Left ventricle myocardium superior (tissue), 1 donor: ENCODE measurements at places on chromosomes 4 and X.

GRCh38 chr4:99653916-99654315 is 3.7 kb downstream of the C4orf54 start:
- DNase-seq, result no peak

DNA sequence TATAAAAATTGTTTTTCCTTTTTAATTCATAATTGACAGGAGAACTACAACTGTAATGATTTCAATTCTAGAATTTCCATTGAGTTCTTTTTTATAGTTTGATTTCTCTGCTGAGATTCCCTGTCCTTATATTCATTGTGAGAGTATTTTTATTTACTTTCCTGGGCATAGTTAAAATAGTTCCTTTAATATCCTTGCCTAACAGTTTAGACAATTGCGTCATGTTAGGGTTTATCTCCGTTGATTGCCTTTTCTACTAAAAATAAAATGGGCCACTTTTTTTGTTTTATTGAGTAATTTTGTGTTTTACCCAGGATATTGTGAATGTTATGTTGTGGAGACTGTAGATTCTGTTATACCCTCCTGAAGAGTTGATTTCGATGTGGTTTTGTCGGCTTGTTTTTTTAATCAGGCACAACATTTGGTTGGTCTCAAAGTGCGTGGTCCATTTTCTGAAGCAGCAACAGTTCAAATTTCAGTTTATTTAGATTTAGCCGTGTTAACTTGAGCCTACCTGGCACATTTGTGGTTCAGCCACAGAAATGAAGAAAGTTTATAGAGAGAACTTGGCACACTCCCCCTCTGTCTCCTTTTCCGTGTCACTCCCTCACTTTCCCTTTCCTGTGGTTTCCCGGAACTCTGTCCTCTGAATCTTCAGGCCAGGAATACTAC is 16.0 kb upstream of the PRRG1 start:
- DNase-seq, result no peak

DNA sequence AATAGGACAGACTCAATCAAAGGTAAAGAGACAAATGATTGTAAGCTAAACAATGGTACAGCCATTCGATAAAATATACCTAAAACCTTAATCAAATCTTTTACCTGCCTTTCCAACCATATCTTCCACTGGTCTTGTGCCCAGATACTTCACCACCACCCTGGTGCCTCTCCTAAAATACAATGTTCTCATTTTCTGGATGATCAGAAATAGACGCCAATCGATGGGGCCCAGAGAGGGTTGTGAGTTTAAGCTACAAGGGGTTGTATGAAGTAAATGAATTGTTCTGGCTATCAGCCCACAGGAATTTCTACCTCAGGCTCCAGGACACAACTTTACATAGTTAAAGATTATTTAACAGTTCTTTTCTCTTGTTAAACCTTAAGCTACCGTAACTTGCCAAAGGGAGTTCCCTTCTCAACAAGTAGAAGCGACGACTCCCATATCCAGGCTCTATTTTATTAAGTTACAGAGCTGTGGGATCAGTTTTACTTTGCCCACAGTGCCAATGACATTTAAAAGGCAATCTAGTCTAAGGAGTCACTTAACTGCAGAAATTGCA is 99.1 kb downstream of the CHRNA9 start:
- DNase-seq, result no peak

DNA sequence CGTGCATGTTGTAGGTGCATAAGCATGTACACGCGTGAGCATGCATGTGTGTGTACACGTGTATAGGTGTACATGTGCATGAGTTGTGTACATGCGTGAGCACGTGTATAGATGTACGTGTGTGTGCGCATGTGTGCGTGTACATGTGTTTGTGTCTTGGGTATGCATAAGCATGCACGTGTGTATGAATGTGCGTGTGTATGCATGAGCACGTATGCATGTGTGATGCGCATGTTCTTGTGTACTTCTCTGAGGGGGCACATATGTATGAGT is 9.0 kb downstream of the NAT8L start:
- no peak for DNase-seq

GRCh38 chr4:24416293-24416692 is 168.1 kb downstream of the DHX15 start:
- no peak for DNase-seq

DNA sequence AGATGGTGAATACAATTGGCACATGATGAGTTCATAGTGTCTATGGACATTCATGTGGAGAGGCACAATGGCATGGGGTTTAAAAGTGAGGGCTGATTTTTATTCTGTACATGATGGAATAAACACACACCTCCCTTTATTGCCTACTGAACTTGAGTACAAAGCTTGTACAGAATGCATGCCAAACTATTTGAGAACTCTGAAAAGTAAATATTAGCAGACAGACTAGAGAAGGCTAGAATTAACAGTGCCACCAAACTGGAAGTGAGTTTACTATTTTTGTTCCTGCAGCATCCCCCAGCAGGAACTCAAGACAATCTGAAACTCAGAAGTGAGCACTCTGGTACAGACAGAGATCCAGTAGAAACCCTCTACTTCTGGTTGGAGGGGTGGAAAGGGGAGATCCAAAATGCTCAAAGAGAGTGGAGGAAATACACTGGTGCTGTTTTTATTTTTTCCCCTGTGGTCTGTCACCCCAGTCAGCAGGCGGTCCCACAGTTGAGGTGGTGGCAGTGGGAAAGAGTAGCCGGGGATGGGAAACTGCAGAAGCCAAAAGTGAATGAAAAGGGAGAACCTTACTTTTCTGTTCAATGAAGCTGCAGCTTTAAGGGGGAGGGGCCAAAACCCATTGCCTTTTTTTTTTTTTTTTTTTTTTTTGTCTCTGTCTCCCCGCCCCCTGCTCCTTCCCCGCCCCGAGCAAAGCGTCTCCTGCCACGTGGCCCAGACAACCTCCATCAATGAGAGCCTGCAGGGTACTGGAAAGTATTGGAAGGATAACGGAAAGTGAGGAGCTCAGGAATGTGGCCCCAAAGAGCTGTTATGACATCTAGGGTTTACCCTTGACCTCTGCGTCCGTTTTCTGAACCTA is 20.5 kb downstream of the AKAP4 start:
- no peak for DNase-seq

- no peak for DNase-seq
These were observed 867.3 kb downstream of the PCDH18 start for GRCh38 chr4:136664988-136665387.

DNA sequence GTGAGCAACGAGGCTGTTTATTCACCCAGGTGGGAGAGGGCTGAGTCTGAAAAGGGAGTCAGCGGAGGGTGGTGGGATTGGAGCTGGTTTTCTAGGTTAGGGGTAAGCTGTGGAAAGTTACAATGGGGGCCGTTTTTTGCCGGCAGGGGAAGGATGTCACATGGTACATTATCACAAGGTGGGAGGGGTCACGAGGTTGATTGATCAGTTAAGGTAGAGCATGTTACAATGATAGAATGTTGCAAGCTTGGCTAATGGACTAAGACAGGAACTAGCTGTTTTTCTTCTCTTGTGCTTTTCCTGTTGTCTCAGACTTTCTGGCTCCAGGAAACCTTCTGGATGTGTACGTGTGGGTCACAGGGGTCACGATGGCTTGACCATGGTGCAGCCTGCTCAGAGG is 536.3 kb upstream of the HTR2C start:
- DNase-seq, result no peak

- no peak for DNase-seq
These were observed 1923.5 kb downstream of the STIM2 start for GRCh38 chr4:28784188-28784587.

DNA sequence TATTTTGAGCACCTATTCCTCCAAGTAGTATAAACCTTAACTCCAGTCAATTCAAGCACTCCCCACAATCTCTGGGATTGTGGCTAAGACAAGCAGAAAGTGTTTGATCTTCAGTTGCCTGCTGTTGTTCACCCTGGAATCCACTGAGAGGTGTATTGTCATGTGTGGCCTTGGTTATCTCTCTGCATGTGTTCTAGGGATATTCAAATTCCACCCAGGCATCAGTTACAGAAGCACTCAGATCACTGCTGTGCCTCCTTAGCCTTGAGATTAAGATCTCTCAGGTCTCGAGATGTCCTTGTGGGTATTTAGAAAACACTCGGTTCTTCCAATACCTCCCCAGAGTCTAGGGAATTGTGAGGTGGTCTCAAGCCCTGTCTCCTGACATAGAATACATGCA is 213.3 kb downstream of the SMARCA1 start:
- DNase-seq, result no peak

DNA sequence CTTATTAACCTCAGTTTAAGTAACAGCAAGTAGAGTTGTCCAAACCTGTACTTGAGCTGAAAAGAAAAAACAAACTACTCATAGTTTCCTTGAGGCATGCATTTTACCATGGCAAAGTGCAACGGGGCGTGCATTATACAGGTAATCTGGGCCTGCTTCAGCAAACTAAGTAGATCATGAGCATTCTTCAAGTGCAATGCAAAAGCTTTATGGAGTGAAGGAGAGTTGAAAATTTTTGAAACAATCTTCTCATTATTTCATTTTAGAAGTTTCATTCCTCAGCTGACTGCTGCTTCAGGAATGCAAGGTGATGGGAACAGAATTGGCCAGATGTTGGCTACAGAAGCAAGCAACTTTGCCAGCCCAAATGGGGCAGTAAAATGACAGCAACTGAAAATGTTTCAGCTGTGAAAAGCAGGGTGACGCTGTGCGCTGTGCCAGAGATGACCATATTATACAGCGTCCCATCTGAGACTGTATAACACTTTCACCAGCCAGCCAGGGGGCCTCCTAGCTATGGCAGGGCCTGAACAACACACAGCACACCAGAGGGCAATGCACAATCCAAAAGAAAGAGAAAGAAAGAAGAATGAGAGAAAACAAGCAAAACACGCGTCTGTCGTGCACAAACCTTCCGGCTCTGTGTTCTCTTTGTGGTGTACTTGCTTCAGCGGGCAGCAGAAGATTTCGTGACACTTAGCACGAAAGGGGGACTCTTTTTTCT is 145.5 kb upstream of the FGF13 start:
- DNase-seq, result no peak
